Stimulated activated CD4-positive, alpha-beta T cell treated with anti-CD3 and anti-CD28 coated beads, TNF-alpha, amount 100 ng/mL, for 1 hour (primary cell): ENCODE measurements at places on chromosomes 11 and 22.

- no peak for DNase-seq
Observed at GRCh38 chr11:134668796-134669195, 256.8 kb upstream of the B3GAT1 start.

DNA sequence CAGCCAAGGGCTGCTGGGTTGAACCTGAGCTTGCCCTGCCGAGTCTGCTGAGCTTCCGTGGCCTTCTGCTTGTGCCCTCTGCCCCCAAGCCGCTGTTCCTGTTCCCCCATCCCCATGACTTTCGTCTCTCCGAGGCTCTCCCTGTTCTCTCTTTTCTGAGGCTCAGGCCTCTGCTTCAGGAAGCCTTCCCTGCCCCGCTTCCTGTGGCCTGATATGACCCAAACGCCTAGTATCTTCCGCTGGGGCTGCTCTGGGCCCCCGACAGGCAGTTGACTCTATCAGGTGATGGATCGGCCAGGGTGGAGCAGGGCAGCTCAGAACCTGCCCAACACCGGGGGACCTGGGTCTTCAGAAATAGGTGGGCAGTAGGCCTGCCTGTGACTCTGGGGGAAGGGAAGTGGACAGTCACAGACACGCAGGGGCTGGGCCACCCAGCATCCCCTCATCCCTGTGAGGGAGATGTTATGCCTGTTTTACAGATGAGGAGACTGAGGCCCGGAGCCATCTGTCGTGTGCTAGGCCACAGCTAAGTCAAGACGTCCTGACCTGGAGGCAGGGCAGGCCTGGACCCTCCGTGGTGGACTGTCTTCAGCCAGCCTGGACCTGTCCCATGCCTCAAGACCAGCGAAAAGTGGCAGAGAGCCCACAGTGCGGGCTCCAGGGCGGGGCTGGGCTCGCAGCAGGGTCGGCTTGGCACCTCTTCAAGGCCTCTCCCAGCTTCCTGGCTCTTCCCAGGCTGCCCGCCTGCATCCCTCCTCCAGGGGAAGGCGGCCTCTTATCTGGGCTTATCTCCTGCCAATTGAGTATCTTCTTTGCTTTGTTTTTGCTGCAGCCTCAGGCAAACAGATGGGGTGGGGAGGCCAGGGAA, 16.2 kb downstream of the BAD start:
- DNase-seq: no peak

GRCh38 chr11:72026090-72026489, 27.4 kb downstream of the IL18BP start:
- DNase-seq: no peak

GRCh38 chr22:35629406-35630216, 12.5 kb upstream of the MB start:
- DNase-seq: no peak

DNA sequence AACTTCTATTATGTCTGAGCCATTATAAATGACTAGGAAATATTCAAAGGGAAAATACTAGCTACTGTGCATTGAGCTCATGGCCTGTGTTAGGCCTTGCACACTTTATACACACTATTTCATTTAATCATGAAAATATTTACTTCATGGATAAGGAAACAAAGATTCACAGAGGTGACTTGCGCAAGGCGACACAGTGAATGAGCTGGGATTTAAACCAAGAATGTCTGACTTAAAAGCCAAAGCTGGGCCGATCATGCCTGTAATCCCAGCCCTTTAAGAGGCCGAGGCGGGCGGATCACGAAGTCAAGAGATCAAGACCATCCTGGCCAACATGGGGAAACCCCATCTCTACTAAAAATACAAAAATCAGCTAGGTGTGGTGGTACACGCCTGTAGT, 231.5 kb downstream of the MIAT start:
- DNase-seq: no peak
